ACHN (cell line): ENCODE measurements at places on chromosomes 7 and 10.
A peak's percentile ranks its signal among the peaks of the same experiment; 100 is the strongest.

DNA sequence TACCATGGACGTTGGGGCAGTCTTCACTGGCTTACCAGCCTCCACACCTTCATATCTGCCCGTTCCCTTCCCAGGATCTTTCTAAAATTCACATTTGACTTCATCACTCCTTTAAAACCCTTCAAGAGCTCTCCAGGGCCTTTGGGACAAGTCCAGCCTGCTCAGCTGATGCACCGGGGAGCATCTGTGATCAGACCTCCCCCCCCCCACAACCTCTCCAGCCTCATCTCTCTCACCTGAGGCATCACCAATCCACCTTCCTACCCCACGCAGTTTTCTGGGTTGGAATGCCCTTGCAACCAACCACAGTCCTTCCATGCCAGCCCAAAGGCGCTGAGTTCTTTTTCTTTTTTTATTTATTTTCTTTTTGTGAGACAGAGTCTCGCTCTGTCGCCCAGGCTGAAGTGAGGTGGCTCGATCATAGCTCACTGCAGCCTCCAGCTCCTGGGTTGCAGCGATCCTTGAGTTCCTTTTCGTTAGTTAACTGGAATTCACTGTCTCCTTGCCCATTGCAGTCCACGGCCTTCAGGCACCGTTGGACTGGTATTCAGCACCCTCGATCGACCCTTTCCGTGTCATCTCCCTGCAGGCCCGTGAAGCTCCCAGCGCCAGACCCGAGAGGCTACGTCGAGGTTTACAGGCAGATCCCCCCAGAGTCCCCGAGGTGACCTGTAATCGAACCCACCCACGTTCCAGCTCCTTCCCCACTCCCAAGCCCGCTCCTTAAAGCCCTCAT lies 654 bp downstream of the ALKBH4 start:
- DNase-seq = peak; percentile 56

DNA sequence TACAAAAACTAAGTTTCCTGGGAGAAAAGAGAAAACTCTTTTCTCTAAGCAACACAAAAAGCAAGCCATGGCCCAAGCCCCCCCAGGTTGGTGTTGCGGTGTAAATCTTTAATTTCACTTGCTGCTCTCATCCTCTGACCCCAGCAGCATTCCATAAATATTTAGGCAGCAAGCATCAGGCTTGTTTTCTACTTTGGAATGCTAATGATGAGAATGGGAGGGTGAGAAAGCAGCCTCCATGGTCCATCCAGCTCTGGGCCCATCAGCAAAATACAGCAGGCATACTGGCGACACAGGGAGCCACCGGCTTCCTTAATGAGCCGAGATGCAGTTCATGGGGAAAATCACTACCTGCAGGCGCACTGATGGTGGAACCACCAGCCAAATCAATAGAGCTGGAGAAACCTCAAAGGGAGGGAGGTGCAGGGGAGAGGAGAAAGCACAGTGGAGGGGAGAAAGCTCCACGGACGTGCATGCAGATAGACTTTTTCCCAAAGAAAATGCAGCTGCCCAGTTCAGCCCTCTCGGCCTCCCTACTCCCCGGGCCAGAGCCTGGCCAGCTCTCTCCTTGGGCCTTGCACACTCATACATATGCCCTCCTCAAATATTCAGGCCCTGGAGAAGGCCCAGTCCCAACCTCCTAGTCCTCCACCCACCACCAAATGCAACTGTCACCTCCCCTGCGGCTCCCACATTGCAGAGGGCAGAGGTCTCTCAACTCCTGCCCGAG lies 131.9 kb downstream of the GRID1 start:
- no peak for DNase-seq

- no peak for DNase-seq
These were observed 14.4 kb downstream of the SPOCK2 start for GRCh38 chr10:72073708-72074573.

DNA sequence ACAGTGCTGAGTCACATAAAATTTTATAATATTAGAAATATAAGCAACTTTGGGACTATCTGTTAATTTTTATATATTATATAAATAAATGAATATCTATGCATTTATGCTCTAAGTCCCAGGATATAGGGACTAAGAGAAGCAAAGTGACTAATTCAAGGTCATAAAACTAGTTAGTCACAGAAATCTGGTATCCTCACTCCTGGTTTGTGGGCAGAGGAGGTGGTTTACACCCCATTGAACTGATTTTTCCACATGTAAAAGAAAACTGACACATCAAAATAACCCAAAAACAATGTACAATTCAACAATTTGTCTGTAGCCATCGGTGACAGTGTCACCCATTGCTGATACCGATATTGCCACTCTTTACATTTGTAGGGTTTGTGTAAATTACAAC lies 3.0 kb downstream of the PCLO start:
- DNase-seq = no peak

GRCh38 chr7:103989785-103990767 lies 618 bp upstream of the RELN start:
- DNase-seq = peak; percentile 70

DNA sequence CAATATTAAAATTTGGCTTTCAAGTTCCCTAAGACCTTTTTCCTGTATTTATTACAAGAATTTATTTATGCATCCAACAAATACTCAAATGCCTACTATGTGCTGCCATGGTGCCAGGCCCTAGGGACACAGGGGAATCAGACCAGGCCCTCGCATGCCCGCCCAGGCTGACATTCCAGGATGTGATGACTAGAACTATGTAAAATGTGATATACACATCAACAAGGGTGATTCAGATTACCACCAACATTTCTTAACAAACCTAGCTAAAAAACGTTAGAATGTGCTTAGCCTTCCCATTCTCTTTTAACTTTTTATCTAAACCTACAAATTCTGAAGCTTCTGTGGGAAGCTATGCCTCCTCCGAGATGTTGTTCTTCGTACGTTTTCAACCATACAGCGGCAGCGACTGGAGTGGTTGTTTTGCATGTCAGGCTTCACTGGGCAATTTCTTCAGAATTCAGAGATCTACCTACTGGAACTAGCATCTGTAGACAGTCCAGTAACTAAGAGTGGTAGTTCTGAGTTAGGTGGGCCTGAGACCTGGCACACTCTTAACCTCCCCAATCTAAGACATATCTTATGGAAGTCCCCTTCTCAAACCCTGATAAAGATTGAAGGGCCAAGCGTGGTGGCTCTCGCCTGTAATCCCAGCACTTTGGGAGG lies 22.1 kb downstream of the GNA12 start:
- DNase-seq = peak; percentile 72

DNA sequence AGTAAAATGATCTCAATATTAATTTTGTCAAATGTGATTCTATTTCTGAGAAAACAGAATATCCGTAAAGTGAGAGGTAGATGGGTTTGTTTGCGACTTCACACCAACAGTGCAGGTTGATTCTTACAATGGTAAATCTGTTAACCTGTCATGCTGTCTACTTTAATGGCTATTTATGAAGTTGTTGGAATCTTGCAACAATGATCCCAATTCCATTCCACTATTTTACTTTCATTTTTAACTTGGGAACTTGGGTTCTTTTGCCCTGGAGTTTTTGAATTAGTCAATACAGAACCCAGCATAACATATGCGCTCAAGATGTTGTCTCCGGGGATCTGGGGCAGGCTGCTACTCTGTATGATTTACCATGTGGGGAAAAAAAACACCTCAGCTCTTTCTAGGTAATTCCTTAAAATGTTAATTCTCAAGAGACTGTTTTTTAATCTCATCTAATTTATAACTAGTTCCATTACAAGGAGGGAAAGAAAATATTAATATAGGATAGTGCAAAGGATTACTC lies 1.2 kb downstream of the LGI1 start:
- DNase-seq = no peak

DNA sequence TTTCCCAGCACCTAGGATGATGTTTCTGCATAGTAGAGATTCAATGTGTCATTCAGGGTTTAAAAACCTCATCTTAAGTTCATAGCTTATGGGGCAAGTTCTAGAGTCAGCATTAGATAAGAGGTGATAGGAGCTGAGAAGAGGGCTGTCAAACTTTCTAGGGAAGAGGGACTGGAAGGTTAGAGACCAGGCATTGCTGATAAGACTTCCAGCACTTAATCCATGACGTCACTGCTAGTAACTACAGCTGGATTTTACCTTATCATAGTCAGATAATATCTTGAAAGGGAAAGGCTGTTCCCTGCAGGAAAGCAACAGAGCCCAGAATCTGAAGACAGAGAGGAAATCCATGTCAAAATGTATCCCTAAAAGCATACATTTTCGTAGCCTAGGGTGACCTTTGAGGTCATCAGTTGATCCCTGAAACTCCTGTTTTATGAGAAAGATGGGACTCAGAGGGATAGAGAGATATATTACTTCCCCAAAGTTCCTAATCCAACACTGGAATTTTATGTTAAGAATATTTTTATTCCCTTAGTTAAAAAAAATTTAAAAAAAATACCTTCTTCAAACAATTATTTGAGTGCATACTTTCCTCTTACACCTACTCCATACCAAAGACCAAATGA lies 3.3 kb upstream of the CPED1 start:
- no peak for DNase-seq

DNA sequence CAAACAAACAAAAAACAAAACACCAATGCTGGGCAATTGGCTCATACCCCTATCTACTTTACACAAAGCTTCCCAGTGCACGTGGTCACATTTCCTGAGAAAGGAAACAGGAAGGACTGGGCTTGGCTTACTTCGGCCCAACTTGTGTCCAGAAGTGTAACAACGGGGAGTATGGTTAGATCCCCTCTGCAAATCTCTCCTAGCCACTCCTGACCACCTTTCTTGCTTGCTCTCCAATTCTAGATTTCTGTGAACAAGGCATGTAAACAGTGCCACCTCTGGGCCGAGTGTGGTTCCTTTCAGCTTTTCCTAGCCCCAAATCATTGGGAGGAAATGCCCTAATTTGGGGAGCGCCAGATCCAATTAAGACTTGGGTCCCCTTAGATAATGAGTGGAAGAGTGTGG lies 21.0 kb upstream of the FRAT2 start:
- DNase-seq = peak; percentile 20

- DNase-seq = no peak
These were observed 50.0 kb downstream of the ANLN start for GRCh38 chr7:36439624-36440023.

- DNase-seq = no peak
These were observed 498.3 kb downstream of the CCSER2 start for GRCh38 chr10:84826704-84827103.

GRCh38 chr7:13067036-13067435 lies 379.6 kb downstream of the ARL4A start:
- DNase-seq = no peak

- no peak for DNase-seq
These were observed 393.7 kb downstream of the GPAM start for GRCh38 chr10:111789821-111790220.

- DNase-seq = no peak
These were observed 52.9 kb downstream of the DNAJC12 start for GRCh38 chr10:67785098-67785497.

GRCh38 chr10:5509691-5510090 lies 10.3 kb upstream of the CALML5 start:
- DNase-seq = no peak

DNA sequence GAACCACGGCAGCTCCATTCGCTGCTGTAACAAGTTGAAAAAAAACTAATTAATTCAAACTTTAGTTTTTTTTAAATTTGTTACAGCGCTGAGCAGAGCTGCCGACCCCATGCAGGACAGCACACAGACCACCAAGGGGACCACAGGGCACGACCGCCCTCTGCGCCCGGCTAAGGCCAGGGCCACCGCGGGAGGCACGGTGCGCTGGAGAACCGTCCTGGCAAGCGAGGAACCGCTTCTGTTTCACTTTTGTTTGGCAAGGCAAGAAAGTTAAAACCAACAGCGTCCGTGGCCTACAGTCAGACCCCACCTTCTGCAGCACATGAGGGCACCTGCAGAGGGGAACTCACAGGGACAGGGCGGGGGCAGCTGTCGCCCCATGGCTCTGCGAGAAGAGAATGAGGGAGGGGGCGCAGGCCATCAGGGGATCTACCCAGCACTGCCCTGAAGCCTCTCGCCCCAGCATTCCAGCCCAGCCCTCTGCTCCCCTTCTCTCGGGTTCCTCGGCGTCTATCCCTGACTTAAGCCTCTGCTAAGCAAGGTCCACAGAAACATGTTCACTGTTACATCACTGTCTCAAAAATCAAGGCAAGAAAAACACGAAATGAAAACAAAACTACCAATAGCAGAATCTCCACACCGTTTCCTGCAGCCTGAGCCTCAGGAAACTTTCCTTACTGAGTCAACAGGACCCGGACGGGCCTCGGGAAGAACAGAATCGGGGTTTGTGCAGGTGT lies 204.4 kb downstream of the DIP2C start:
- peak; percentile 40 for DNase-seq

DNA sequence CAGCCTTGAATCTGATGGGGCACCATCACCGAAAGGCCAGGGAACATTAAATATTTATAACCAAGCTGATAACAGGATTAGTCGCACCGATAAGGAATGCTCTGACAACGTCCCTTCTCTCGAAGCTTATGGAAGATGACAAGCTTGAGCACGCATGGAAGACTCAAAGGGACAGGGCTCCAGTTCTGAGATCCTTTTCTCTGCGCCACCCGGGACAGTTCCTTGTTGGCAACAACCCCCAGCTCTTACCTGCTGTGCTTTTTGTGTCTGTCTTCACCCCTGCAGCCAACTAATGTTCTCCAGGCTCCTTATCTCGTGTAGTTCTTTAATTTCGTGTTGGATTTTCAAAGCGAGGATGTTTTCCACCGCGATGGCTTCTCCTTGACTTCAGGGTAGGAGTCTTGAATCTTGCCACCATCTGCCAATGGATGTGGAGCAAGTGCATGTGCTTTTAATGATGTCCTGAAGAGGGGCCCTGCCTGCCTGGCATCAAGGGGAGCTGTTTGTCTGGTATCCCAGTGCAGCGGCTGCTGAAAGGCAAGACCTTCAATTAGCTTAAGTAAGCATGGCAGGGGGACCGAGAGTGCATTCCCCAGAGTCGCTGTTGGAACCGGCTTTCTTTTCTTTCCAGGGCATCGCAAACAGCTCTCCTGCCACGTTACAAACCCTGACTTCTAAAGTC lies 354 bp upstream of the FERD3L start:
- DNase-seq = no peak

- peak; percentile 47 for DNase-seq
These were observed 112.8 kb upstream of the PDCD4 start for GRCh38 chr10:110758898-110759297.

DNA sequence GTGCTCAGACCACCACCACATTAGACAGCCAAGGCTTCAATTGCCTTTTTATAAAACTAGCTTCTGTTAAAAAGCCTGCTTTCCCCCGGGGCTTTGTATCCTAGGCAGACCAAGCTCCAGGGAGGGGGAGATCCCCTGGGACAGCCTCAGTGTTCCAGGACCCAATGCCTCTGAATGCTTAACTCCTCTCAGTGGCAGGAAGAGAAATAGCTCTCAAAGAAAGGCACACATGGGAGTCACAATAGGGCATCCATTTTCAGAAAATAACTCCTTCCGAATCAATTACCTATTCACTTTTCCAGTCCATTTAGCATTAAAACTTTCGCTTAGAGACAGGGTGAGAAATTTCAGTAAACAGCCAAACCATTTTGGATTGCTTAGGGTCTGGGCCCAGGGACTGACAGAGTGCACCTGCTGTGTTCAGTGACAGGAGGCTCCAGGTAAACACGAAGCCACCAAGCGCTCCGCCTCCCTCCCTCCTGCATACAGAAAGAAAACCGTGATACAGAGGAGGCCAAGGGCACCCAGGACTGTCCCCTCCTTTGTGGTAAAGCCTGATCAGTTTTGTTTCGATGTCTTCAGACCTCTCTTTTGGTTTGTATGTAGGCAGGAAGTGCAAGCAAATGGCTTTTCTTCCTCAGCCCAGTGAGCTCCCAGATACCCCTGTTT lies 599.7 kb downstream of the KCNMA1 start:
- DNase-seq = no peak
